ENCODE measurements at places on chromosomes 1 and 21. TPM values are rescaled to one million over a fixed set of nuclear protein-coding genes. Genes with fewer than 3 reads are reported as not detected.

- DNase-seq: peak; percentile 81
- no peak overlapping the region for H3K27ac ChIP-seq
- no peaks in the 10 kb centered on the region for H3K4me1 ChIP-seq
- H3K4me3 ChIP-seq: no peak overlapping the region
- no peaks in the 10 kb centered on the region for H3K36me3 ChIP-seq
These were observed 54.8 kb downstream of the GLIS1 start for GRCh38 chr1:53683986-53684740.

- no peaks in the 10 kb centered on the region for H3K36me3 ChIP-seq
- no peak overlapping the region for H3K27ac ChIP-seq
- no peaks in the 10 kb centered on the region for H3K4me1 ChIP-seq
- no peaks in the 10 kb centered on the region for H3K27me3 ChIP-seq
- no peak overlapping the region for H3K4me3 ChIP-seq
These were observed 658.5 kb upstream of the ADGRL2 start for GRCh38 chr1:81142099-81142826.

DNA sequence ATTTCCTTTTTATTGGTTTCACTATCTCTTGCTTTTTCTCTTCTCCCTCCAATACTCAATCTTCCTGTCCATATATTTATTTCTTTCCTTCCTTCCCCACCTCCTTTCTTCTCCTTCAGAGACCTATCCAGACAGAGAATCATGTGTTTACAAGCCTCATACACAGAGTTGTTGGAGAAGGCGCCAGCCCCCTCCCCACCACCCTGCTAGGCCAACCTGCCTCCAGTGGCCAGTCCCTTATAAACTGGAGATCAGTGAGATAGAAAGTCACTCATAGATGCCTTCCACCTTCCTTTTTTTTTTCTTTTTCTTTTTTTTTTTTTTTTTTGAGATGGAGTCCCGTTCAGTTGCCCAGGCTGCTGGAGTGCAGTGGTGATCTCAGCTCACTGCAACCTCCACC is 53.3 kb downstream of the CD247 start:
- H3K27me3 ChIP-seq: peaks cover 11% of the 10 kb centered on the region
- H3K36me3 ChIP-seq: no peaks in the 10 kb centered on the region
- H3K4me3 ChIP-seq: no peak overlapping the region

DNA sequence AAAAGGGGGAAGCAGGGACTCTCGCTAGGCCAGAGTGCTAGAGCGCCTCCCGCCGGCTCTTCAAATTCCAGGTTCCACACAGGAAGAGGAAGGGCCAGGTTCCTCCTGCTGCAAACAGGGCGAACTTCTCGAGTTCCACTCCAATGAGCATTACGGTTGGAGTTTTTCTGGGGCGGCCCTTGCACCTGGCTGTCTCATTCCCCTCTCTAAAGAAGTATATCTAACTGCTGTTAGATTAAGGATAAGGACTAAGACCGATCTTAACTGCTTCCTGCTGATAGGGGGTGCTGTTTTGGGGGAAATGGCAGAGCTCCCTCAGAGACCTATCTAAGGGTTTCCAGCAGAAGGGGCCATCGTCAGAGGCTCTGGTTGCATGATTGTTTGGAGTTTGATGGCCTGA is 138.0 kb downstream of the RABGAP1L start:
- H3K27me3 ChIP-seq: no peaks in the 10 kb centered on the region
- no peak overlapping the region for H3K4me3 ChIP-seq
- peak; percentile 32 for DNase-seq
- H3K27ac ChIP-seq: no peak overlapping the region
- no peaks in the 10 kb centered on the region for H3K36me3 ChIP-seq

GRCh38 chr1:118254001-118254400 is 69.0 kb upstream of the SPAG17 start:
- H3K27ac ChIP-seq: no peak overlapping the region
- no peaks in the 10 kb centered on the region for H3K27me3 ChIP-seq
- no peak overlapping the region for H3K4me3 ChIP-seq
- no peaks in the 10 kb centered on the region for H3K36me3 ChIP-seq

DNA sequence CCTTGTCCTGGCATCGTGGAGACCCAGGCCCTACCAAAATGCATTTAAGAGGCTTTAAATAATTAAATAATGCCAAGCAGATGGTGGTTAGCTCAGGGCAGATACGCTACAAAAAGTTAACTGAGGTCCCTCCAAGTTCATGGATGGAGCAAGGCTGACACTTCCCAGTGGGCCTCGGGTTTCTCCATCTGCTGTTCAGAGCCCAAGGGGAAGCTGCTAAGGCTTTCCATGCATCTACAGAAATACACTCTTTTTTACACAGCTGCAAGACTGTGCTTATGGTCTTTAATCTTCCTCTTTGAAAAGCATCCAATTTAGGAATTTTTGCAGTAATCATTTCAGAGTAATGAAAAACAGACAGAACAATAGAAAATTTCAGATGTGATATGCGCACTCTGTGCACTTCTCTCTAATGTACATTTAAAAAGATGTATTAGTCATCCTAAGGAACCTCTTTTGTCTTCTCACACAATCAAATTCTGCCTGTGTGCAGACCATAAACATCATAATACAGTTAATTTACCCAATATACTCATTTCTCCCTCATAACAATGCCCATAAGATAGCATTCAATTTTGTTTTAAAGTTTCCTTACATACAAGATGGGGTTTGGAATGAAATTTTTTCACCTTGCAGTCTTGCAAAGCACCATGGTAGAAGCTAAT is 173.2 kb upstream of the ATP1B1 start:
- no peak overlapping the region for H3K27ac ChIP-seq
- H3K36me3 ChIP-seq: no peaks in the 10 kb centered on the region
- no peaks in the 10 kb centered on the region for H3K27me3 ChIP-seq
- no peak overlapping the region for H3K4me3 ChIP-seq
- no peak for DNase-seq
- H3K4me1 ChIP-seq: no peaks in the 10 kb centered on the region

DNA sequence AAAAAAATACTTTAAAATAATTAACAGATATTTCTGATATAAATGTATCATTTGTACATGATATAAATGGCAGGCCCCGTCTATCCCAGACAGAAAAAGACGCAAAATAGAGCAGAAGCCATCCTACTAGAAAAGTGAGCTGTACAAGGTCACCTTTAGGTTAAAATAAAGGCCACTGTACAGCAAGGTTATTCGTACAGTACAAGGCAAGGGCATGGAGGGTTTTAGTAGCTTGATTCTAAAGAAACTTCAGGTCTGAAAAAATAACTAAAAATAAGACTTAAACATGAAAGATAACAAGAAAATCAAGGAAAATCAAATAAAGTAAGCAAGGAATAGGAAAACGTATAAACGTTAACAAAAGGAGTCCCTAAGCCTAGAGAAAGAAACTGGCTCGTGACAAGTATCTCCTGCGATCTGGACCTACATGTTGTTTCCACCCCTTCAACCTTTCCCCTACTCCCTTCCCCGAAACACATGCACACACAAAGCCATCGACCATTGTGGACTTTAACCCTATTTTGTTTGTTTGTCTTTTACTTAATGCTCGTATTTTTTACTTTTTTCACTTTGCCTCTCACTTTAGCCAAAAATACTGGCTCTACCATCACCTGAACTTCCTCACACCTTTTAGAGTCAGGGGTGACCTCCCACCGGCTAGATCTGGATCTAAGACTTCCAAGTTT is 26.5 kb upstream of the SLC30A10 start:
- no peaks in the 10 kb centered on the region for H3K27me3 ChIP-seq
- H3K4me1 ChIP-seq: no peaks in the 10 kb centered on the region
- H3K27ac ChIP-seq: no peak overlapping the region
- DNase-seq: no peak
- no peaks in the 10 kb centered on the region for H3K36me3 ChIP-seq

GRCh38 chr1:112706505-112707220 is at the start of gene RHOC:
RHOC (minus strand) TSS chr1:112707127; CDS start chr1:112703799, 3,328 bp downstream.
- peaks cover 46% of the 10 kb centered on the region for H3K4me1 ChIP-seq
- H3K27me3 ChIP-seq: no peaks in the 10 kb centered on the region
- H3K36me3 ChIP-seq: peaks cover 28% of the 10 kb centered on the region

- DNase-seq: no peak
- H3K4me3 ChIP-seq: no peak overlapping the region
- H3K4me1 ChIP-seq: no peaks in the 10 kb centered on the region
- H3K27me3 ChIP-seq: no peaks in the 10 kb centered on the region
- H3K36me3 ChIP-seq: no peaks in the 10 kb centered on the region
These were observed 11.8 kb upstream of the RNF11 start for GRCh38 chr1:51224255-51224654.

DNA sequence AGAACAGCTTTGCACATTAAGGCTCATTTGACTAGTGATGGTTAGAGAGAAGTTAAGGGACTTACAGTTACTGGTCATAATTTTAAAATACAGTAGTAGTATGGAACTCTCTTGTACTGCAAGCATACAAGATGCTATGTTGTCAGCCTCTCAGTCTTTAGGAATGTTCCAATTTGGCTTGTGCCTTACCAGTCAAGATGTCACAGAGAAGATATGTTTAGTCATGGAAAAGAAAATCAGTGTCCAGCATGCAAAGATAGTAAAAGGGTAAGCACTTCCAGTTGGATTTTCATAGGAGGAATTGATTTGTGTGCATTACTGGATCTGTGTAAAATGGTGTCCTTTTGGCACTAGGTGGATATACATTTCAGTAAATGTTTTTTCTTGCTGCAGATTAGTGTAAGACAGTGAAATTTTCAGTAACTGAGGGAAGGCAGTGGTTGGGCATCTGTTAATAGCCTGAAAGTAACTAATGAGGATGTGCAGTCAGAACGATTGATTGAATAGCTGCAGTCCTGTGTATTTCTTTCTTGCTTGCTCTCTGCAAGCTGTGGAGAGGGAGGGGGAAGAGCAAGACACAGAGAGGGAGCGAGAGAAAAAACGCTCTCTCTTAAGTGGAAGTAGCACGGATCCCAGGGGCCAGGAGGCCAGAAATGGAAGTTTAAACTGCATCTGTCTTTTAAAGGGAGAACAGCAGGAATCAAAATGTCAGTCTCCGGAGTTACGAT is 108.2 kb downstream of the CLEC20A start:
- no peaks in the 10 kb centered on the region for H3K27me3 ChIP-seq
- H3K4me1 ChIP-seq: peaks cover 28% of the 10 kb centered on the region
- no peak overlapping the region for H3K4me3 ChIP-seq

DNA sequence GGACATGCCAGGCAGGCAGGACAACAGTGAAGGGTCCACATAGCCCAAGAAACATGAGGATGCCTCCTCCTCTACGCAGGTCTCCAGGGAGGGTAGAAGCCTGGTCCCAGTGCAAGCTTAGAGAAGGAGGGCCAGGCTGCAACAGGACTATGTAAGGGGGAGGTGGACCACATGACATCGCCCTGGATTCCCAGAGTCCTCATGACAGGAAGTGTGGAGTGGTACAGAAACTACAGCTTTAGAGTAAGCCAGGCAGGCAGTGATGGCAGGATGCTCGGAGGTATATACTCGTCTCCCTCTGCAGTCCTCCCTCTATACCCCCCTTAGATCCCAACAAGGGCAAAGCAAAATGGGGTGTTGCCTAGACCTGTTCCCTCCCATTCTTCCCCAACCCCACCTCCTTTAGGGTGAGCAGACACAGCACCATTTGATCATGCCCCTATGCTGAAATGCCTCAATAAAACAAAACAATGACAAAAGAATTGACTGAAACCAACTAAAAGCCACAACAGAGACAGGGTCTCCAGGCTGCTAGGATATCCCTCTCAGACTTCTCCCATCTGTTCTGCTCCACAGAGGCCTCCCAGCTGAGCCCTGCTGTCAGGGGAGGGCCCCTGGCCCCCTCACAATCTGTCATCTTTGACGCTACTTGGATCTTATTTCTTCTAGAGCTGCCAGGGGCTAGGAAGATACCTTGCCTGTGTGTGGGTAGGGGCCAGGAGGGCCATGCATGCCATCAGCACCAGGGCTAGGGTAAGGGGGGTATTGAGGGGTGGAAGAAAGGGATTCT is 13.1 kb downstream of the FAM78B start:
- H3K27ac ChIP-seq: no peak overlapping the region
- no peaks in the 10 kb centered on the region for H3K36me3 ChIP-seq
- H3K27me3 ChIP-seq: no peaks in the 10 kb centered on the region
- DNase-seq: no peak
- no peaks in the 10 kb centered on the region for H3K4me1 ChIP-seq

DNA sequence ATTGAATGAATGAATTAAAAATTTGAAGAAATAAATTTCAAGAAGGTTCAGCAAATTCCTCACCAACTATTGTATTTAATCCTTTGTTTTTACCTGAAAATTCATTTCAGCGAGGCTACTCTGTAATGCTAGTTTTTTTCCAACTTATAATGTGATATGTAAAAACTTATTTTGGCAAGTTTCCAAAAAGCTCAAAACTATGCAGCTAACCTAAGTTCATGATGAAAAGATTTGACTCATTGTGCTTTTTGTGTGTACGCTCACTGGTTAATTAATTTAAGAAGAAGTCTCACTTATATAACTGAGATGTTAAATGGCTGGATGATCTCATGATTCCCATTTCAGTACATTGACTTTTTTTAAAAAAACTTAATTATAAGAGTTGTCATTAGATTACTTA is 196.0 kb upstream of the SAMSN1 start:
- H3K36me3 ChIP-seq: no peaks in the 10 kb centered on the region
- no peak overlapping the region for H3K4me3 ChIP-seq
- no peak for DNase-seq
- no peaks in the 10 kb centered on the region for H3K4me1 ChIP-seq

- no peak overlapping the region for H3K4me3 ChIP-seq
- peaks cover 27% of the 10 kb centered on the region for H3K36me3 ChIP-seq
- no peak for DNase-seq
- H3K27me3 ChIP-seq: no peaks in the 10 kb centered on the region
These were observed 12.8 kb downstream of the PMVK start for GRCh38 chr1:154923695-154924094.

DNA sequence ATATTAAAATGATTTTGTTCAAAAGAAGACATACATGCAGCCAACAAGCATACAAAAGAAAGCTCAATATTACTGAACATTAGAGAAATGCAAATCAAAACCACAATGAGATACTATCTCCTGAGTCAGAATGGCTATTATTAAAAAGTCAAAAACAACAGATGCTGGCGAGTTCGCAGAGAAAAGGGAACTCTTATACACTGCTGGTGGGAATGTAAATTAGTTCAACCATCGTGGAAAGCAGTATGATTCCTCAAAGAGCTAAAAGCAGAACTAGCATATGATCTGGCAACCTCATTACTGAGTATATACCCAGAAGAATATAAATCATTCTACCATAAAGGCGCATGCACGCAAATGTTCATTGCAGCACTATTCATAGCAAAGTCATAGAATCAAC is 126.0 kb upstream of the HMCN1 start:
- no peaks in the 10 kb centered on the region for H3K27me3 ChIP-seq
- no peak for DNase-seq
- H3K27ac ChIP-seq: no peak overlapping the region
- H3K4me1 ChIP-seq: no peaks in the 10 kb centered on the region

TNFRSF18 gene
- total RNA-seq: not detected

LMX1A gene
- not detected for total RNA-seq

SLAMF8 gene
- 0.36 TPM for total RNA-seq

KCNJ15 gene
- 10.1 TPM for total RNA-seq

Measured in osteoblast (primary cell).